Metanephros (tissue), 2 donors: ENCODE measurements at places on chromosomes 6 and 20. TPM values are rescaled to one million over a fixed set of nuclear protein-coding genes. Genes with fewer than 3 reads are reported as not detected.

EDN1 gene
- total RNA-seq, result 7.4 TPM

C20orf202 gene
- total RNA-seq, result 0.47 TPM

WFDC12 gene
- not detected for total RNA-seq

PDE10A gene
- total RNA-seq, result 38.2 TPM

SLCO4A1 gene
- total RNA-seq, result 7.5 TPM

ECT2L gene
- 0.06 TPM for total RNA-seq

AKAP12 gene
- total RNA-seq, result 143 TPM

TRIM38 gene
- total RNA-seq, result 12.7 TPM

PAQR8 gene
- total RNA-seq, result 18.3 TPM

EPM2A gene
- 17.6 TPM for total RNA-seq

DCBLD1 gene
- 15.2 TPM for total RNA-seq

PPP1R14C gene
- 17.6 TPM for total RNA-seq

HAO1 gene
- total RNA-seq, result not detected

PDSS2 gene
- 18.2 TPM for total RNA-seq

MYB gene
- total RNA-seq, result 4.4 TPM

HCRTR2 gene
- 0.76 TPM for total RNA-seq

PHACTR3 gene
- total RNA-seq, result 6.3 TPM

IRAK1BP1 gene
- 11.6 TPM for total RNA-seq

POM121L2 gene
- not detected for total RNA-seq

BPIFB1 gene
- not detected for total RNA-seq

ULBP2 gene
- 2.3 TPM for total RNA-seq

FKBP1C gene
- total RNA-seq, result not detected

LGSN gene
- total RNA-seq, result 0.41 TPM

BPIFA1 gene
- total RNA-seq, result not detected

PLA2G7 gene
- 2.0 TPM for total RNA-seq

SLC24A3 gene
- 8.9 TPM for total RNA-seq

BPIFB2 gene
- not detected for total RNA-seq

RIMS4 gene
- 1.1 TPM for total RNA-seq

GRIK2 gene
- total RNA-seq, result 13.6 TPM

PPIL4 gene
- 27.2 TPM for total RNA-seq

TNNC2 gene
- total RNA-seq, result 555 TPM

PXMP4 gene
- total RNA-seq, result 12.7 TPM

SLPI gene
- total RNA-seq, result 2.8 TPM

TNXB gene
- 52.8 TPM for total RNA-seq

CRYBG1 gene
- 28.1 TPM for total RNA-seq

XKR7 gene
- total RNA-seq, result 0.23 TPM

LY6G6C gene
- total RNA-seq, result not detected

KHDC1 gene
- total RNA-seq, result 4.5 TPM

TMEM74B gene
- total RNA-seq, result 2.7 TPM

PPIL6 gene
- 11.7 TPM for total RNA-seq

NEU1 gene
- 46.4 TPM for total RNA-seq

ULBP1 gene
- 0.29 TPM for total RNA-seq

DEFB124 gene
- not detected for total RNA-seq

ZBTB12 gene
- 14.4 TPM for total RNA-seq

GPR63 gene
- 3.2 TPM for total RNA-seq

GFOD1 gene
- 6.0 TPM for total RNA-seq

TTBK1 gene
- 0.29 TPM for total RNA-seq

SERPINB6 gene
- total RNA-seq, result 58.7 TPM

EPB41L1 gene
- total RNA-seq, result 91.2 TPM

C6orf163 gene
- 6.2 TPM for total RNA-seq

RAB44 gene
- total RNA-seq, result 1.5 TPM

SNX21 gene
- total RNA-seq, result 41.5 TPM

TXLNB gene
- 24.2 TPM for total RNA-seq

ERVFRD-1 gene
- total RNA-seq, result not detected
